ENCODE measurements at places on chromosomes 12 and 14.

DNA sequence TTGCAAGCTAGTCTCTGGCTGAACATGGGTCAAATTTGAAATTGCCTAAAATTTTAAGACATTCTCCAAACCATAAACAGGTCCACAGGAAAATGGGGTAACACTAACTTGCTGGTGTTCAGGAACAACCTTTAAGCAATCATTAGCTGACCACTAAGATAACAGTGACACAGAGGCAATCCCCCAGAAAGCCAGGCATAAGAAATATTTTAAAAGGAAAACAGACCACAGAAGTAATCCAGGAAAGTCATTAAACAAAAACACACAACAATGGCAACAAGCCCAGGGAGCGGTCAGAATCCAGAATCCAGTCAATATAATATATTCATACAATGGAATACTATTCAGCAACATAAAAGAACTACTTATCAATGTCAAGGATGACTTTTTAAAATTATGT is 59.1 kb downstream of the LRP6 start:
- DNase-seq, result no peak

GRCh38 chr12:128600886-128601285 is 222.9 kb downstream of the SLC15A4 start:
- no peak for DNase-seq

GRCh38 chr14:82587226-82587625 is 1053.6 kb upstream of the SEL1L start:
- no peak for DNase-seq

- no peak for DNase-seq
These were observed 10.0 kb upstream of the CDC42BPB start for GRCh38 chr14:103067231-103067954.

GRCh38 chr14:64549016-64549415 is 745 bp upstream of the PPP1R36 start:
- DNase-seq, result no peak

GRCh38 chr14:67599698-67600561 is at the start of gene PIGH:
TSS of gene PIGH (minus strand) at chr14:67600268. CDS start at chr14:67600203, 65 bp downstream.
- peak; percentile 93 for DNase-seq

DNA sequence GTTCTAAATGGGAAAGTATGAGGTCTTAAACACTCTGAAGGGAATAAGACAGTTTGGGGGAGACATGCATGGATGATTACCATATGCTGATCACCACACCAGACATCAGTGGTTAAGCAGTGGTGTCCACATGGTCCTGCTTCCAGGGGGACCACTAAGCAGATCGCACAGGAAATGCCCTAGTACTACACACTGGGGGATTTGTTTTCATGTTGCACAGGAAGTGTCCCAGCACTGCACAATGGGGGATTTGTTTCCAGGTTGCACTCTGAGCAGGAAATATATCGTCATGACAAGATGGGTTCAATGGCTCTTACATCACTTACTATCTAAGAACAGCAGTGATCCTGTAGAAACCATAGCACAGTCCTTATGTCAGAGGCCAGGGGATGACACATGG is 245.5 kb downstream of the BCL11B start:
- DNase-seq, result no peak

GRCh38 chr14:94677213-94677612 is 65.0 kb downstream of the SERPINA3 start:
- DNase-seq, result no peak

GRCh38 chr12:916712-917445 is 32.6 kb downstream of the RAD52 start:
- no peak for DNase-seq

- peak; percentile 78 for DNase-seq
These were observed 268.0 kb downstream of the BTG1 start for GRCh38 chr12:91877456-91878235.

GRCh38 chr12:4187916-4188315 is 85.6 kb upstream of the CCND2 start:
- DNase-seq, result no peak
